ENCODE measurements at places on chromosomes 11 and 22.
A peak's percentile ranks its signal among the peaks of the same experiment; 100 is the strongest.

DNA sequence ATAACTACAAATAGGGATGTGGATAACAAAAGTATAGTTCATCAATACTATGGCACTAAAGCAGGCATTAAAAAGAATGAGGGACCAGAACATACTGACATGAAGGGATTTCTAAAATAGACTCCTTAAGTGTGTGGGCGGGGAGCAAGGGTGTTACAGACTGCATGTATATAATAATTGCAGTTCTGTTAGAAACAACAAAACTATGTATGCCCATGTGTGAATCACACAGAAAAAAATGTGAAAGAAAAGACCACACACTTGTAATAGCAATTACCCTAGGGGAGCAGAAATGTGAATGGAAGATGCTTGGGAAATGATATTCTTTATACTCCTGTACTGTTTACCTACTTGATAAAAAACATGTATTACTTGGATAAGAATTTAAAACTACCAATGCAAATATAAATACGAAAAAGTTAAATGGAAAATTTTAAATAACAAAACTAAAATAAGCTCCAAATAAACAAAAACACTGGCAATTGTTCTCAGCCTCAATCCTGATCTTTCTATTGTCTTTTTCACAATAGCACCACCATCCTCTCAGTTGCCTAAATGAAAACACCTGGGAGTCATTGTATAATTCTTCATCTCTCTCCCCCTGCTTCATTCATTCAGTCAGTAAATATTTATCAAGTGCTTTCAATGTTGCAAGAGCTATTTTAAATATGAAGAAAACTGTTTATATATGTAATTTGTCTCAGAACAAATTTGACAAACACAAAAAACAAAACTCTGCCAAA, 129.8 kb downstream of the FCHSD2 start:
- no peak for DNase-seq

DNA sequence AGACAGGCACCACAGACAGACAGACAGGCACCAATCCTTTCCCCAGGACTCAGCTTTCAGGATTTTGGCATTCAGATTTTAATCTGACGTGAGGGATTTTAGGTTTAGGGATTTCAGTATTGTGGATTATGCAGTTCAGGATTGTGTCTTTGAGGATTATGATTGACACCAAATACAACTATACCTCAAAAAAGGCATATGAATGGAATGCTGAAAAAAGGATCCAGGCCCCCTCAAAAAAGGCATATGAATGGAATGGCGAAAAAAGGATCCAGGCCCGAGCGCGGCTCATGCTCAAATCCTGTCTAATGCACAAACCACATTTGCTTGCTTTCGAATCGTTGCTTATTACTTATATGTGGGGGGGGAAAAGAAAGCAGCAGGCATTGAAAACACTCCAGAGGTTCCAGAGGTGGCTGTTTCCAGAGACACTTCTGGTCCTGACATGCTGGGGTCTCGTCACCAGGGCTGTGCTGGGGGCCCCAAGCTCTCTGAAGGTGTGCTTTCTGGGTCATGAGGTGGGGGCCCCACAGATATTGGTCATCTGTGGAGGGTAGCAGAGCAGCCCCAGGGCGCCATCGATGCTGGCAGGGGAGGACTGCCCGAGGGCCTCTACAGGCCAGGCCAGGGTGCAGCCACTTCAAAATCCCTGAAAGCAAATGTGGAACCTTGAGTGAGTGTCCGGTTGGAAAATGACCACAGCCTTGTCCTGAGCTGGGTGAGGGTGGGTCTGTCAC, 16.8 kb upstream of the OSBPL5 start:
- no peak for DNase-seq

- peak; percentile 76 for DNase-seq
Observed at GRCh38 chr22:36331912-36332622, 55.7 kb downstream of the MYH9 start.

DNA sequence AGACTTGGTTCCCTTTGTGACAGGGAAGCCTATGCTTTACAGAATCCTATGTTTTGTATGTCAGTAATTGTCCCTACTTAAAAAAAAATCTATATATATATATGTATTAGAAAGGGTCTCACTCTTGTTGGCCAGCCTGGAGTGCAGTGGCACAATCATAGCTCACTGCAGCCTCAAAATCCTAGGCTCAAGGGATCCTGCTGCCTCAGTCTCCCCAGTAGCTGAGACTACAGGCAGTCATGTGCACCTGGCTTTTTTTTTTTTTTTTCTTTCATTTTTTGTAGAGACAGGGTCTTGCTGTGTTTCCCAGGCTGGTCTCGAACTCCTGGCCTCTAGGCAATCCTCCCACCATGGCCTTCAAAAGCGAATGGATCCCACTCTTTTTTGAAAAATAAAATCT, 2.1 kb upstream of the NEAT1 start:
- DNase-seq = no peak

DNA sequence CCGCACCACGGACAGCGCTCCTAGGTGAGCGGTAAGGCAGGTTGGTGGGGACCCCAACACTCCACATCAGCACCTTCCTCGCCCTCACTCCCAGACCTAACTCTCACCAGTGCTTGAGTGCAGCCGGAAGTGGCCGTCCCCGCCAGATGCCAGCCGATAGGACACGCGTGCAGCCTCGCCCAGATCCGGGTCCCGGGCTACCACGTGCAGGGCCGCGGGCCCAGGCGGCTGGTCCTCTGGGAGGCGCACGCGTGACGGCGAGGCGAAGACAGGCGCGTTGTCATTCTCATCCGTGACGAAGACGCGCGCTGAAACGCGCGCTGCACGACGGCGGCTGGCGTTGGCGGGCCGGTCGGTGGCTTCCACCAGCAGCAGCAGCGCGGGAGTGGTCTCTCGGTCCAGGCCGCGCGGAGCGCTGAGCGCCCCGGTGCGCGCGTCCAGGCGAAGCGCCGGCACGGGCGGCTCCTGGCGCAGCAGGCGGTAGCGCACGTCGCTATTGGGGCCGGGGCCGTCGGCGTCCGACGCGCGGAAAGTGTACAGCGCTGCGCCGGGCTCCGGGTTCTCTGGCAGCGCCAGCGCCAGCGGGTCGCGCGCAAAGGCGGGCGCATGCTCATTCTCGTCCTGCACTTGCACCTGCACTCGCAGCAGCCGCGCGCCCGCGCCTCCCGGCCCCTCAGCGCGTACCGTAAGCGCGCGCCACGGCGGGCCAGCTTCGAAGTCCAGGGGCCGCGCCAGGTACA, 10.8 kb upstream of the TPP1 start:
- DNase-seq = no peak

DNA sequence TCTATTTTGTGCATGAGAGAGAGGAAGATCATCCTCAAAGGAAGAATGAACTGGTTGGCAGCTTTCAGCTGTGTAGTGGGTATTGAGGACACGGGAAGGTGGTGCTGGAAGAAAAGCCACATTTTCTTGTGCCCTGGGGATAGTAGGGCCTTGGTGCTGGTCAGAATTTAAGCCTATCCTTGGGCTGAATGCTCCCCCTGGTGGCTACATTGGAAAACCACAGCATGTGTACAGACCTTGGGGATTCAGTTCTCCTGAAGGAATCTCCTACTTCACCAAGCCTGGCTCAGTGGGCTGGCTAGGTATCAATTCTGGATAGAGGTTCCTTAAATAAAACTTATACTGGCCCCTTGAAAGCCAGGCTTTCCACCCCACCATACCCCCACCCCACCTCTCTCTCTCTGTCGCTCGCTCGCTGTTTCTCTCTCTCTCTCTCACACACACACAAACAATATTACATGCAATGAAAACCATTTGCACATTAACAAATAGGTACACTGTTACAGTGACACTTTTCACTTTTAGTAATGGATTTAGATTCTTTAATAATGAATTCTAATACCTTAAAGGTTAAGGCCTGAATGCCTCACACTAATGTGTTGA, 2.8 kb upstream of the OR51M1 start:
- DNase-seq = peak; percentile 15

- DNase-seq = no peak
Observed at GRCh38 chr11:118786657-118787056, 4.3 kb downstream of the DDX6 start.

- DNase-seq = no peak
Observed at GRCh38 chr11:131095511-131096185, 179.4 kb upstream of the SNX19 start.

GRCh38 chr22:43976861-43977795, 21.9 kb downstream of the SAMM50 start:
- DNase-seq = no peak

GRCh38 chr11:60459345-60459744, 3.7 kb downstream of the MS4A1 start:
- no peak for DNase-seq

- no peak for DNase-seq
Observed at GRCh38 chr11:112778877-112779266, 182.3 kb upstream of the NCAM1 start.

DNA sequence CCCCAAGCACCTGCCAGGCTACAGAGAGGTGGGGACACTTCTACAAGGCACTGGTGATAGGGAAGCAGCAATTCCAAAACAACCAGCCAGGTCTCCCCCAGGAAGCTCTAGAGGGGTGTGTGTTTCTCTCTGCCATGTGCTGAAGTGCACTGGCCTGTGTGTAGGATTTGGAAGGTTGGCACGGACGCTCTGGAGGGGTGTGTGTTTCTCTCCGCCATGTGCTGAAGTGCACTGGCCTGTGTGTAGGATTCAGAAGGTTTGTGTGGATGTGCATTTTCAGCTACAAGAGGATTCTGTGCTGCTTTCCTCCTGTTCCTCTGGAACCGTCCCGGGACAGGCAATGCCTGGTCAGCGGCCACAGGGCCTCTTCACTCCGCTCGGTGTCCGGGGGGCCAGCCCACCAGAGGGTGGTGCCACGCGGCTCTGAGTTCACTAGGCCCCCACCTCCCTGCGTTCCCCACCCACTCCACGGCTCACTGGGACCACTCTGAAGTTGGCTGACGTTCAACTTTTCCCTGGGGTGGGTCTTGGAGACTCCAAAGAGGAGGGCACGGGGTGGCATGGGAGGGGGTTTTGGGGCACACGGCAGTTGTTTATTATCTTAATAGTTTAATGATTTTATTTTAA, 552.8 kb downstream of the BRD1 start:
- DNase-seq = no peak

DNA sequence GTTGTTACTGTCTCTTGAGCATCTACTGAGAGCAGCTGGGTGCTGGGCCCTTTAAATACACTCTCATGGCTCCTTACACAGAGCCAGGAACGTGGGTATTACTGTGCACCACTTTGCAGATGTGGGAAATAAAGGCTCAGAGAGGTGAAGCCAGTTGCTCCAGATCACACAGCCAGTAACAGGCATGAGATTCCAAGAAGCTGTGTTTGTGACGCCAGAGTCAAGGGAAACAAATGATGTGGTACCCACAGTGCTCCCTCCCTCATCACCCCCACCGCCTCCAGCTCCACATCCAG, 1.4 kb upstream of the PRDM11 start:
- DNase-seq = no peak

DNA sequence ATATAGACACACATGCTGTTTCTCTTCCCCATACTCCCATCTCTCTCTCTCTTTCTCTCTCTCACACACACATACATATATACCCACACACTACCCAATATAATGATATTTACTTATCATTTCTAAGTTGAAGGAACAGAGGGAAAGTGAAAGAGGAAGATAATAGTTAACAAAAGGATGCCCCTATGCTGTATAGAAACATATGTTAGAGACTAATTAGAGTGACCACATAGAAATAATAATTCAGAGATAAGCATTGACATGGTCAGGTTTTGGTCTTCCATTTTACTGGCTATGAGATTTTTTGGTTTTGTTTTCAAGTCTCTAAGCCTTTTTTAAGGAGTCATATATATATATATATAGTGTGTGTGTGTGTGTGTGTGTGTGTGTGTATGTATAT, 445.7 kb upstream of the CHORDC1 start:
- DNase-seq = no peak

DNA sequence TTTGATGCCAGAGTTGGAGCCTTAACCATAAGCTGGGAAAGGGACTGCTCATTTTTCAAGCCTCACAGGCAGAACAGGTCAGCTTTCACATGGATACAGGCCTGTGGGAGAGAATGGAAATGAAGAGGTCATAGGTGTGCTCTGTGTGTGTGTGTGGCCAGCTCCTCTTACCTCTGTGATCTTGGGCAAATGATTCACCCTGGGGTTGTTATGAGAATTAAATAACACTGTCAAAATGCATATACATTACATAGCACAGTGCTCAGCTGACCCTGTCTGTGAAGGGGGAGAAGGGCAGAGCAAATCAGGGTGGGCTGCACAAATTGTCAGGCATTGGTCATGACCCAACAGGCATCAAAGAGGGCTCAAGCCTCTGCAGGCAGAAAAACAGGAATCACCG, 372.5 kb downstream of the TENM4 start:
- no peak for DNase-seq

DNA sequence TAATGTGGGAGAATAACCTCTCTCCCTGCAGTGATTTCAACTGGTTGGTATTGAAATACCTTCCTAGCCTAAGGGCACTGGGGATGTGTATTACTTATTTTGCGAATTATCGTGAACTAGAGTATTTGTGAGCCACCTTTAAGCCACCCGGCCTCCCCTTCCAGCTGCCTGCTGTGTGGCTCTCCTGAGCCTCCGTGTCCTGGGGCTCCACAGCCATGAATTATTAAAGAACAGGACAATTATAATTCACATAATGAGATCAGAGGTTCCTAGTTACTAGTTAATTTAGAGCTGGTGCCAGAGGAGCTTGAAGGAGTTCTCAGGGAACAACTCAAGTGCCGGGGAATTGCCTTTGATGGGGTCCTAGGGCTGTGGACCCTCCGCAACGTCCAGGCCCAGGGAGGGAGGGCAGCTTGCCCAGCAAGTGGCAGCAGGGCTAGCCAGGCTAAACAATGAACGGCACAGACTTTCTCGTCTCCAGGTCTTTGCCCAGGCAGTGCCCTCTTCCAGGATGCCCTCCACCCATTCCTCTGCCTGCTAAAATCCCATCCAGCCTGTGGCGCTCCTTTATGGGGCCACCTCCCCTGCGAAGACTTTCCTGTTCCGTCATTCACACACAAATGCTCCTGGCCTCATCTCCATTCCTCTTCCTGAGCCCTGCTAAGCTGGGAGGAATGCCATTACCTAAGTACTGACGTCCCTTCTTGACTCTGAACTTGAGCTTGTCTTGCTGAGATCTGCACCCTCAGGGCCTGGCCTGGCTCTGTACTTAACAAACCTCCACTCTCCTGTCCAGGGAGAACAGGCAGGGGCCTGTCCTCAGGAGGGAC, 91.5 kb downstream of the RTL6 start:
- DNase-seq = no peak
